ENCODE measurements at places on chromosomes 4 and X. TPM values are rescaled to one million over a fixed set of nuclear protein-coding genes. Genes with fewer than 3 reads are reported as not detected.
A peak's percentile ranks its signal among the peaks of the same experiment; 100 is the strongest.

The ZNF711 gene
- total RNA-seq = 87.8 TPM

- no peak for DNase-seq
Observed at GRCh38 chrX:65976161-65976560, 63.7 kb downstream of the VSIG4 start.

The IL2RG gene
- 0.64 TPM for total RNA-seq

The POF1B gene
- total RNA-seq = 0.09 TPM

GRCh38 chr4:174183259-174183658, 100.2 kb downstream of the FBXO8 start:
- DNase-seq = no peak

DNA sequence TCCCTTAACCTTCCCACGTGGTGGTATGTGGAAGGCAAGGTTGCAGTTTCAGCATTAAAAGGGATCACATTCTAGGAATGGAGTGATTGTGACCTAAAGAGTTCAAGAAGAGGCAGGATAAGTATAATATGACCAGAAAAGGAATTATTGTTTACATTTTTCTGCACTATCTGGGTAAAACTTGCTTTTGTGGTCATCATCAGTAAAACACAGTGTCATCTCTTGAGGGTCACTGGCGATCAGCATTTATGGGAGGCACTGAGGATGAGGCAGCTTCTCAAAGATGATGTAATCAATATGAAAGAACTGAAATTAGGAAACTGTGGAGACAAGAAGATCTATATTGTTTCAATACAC, 88.7 kb downstream of the CFAP299 start:
- DNase-seq = no peak

- no peak for DNase-seq
Observed at GRCh38 chr4:165118256-165118909, 5.7 kb upstream of the TMEM192 start.

- no peak for DNase-seq
Observed at GRCh38 chrX:73876911-73877310, 313.9 kb downstream of the CHIC1 start.

- no peak for DNase-seq
Observed at GRCh38 chrX:20181598-20182329, 40.1 kb upstream of the EIF1AX start.

DNA sequence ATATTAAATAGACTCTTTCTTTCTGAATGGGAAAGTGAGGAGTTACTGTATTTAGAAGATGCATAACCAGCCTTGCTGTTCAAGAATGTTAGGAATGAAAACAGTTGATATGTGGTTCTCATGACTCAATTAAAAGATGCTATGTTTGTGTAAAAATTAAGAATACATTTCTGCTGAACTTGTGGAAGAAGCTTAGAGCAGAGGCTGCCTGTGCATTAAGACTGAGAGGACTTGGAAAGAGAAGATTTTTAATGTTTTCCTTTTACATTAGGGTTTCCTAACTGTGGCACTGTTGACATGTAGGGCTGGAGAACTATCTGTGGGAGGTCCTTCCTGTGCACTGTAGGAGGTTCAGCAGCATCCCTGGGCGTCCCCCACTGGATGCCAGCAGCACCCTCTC, 137.7 kb downstream of the GPR143 start:
- no peak for DNase-seq

The MTNR1A gene
- total RNA-seq = 1.8 TPM

The CPLX1 gene
- total RNA-seq = 3.4 TPM

The GAGE1 gene
- total RNA-seq = not detected

DNA sequence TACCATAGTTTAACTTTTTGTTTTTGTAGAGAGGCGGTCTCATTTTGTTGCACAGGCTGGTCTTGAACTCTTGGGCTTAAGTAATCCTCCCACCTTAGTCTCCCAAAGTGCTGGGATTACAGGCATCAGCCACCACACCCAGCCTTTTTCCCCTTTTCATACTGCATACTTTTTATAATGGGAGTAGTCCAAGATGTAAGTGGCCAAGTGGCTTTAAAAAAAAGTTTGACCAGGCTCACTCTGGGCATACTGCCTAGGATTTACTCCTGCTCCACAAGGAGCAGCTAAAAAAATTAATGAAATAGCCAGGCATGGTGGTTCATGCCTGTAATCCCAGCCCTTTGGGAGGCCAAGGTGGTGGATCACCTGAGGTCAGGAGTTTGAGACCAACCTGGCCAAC, 6.0 kb downstream of the GRSF1 start:
- no peak for DNase-seq

- DNase-seq = no peak
Observed at GRCh38 chrX:19753368-19753767, 134.0 kb downstream of the SH3KBP1 start.

The CXorf65 gene
- total RNA-seq = not detected

The ATP11C gene
- total RNA-seq = 42.3 TPM

DNA sequence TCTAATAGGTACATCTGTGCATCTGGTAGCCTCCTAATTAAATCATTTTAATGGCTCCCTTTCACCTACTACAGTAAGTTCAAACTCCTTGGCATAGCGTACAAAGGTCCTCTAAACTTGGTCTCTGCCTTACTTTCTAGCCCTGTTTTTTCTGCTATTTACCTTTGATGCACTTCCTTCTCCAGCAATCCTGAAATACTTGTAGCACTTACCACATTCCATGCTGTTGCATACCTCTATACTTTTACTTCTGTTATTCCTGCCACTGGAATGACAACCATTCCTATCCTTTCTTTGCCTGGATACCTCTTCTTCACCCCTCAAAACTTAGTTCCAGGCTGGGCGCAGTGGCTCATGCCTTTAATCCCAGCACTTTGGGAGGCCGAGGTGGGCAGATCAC, 56.6 kb upstream of the LHFPL1 start:
- DNase-seq = no peak

GRCh38 chr4:74415602-74416300, 29.2 kb upstream of the AREG start:
- no peak for DNase-seq

- DNase-seq = no peak
Observed at GRCh38 chrX:96692454-96692853, 7.8 kb downstream of the DIAPH2 start.

The TENM3 gene
- 163 TPM for total RNA-seq

- no peak for DNase-seq
Observed at GRCh38 chr4:19614171-19614570, 637.5 kb upstream of the SLIT2 start.

DNA sequence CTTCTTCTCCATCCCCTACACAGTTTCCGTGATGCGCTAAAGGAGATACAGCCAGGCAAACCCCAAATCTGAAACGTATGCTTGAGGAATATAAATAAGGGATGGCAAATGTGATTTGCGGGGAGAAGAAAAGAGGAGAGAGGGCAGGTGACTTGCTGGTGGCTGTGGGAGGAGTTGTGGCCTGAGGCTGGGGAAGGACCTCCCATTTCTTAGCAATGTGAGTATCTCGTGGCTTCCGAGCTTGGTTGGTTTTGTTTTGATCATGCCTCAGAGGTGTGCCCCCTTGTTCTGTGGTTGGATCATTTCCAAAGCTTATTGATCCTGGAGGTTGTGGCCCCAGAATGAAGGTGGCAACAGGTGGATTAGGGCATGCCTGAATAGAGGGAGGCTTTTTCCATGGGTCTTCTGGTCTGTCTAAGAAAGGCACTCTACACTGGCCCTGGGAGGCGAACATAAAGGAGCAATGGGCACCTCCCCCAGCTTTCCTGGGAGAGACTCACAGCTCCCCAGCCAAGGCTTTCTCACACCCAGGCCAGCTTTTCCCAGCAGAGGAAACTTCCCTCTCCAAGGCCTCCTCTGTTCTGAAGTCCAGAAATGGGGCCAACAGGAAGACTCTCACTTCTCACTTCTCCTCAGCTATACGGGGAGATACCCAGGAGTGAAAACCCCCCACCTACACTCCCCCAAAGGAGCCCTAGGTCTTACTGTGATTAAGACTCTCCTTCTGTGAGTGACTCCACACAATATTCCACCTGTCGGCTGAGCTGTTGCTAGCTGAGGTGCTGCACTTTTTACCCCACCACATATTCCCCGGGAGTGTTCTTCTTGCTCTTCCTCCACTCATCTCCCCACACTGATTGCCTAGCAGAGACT, 40.0 kb downstream of the C4orf51 start:
- DNase-seq = peak; percentile 32

The BEX4 gene
- total RNA-seq = 54.0 TPM

DNA sequence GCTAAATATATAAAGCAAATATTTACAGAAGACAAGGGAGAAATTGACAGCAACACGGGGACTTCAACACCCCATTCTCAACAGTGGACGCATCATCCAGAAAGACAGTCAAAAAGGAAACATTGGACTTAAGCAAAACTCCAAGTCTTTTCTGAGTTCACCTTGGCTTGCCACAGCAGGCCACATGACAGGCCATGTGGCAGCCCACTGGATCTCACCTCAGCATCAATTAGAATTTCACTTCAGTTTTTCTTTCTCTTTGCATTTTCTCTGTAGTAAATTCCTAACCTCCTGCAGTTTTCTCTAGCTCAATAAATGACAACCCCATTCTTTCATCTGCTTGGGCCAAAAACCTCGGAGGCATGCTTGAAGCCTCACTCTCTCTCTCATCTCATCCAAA, 12.4 kb downstream of the SMIM9 start:
- DNase-seq = no peak

The GIMD1 gene
- total RNA-seq = not detected

DNA sequence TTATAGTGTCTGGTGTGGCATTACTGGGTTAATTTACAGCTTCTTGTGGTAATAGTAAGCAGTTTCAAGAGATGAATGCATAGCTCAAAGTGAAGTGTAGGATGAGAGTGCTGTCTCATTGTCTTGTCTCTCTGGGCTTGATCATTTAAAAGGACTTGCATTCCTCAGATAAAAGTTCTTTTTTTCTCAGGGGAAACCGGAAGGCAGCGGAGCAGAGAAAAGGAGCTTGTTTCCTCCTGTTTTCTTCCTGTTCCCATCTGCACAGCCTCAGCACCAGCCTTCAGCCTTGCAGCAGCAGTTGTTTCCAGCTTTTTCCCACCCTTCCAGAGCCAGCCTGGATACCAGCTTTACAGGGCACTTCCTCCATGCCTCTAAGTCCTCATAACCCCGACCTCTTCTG, 61.4 kb upstream of the LGI2 start:
- no peak for DNase-seq

- no peak for DNase-seq
Observed at GRCh38 chrX:56800801-56801200, 71.8 kb downstream of the NBDY start.

GRCh38 chrX:37754516-37754915, 25.3 kb upstream of the CYBB start:
- no peak for DNase-seq

The VSIG4 gene
- total RNA-seq = 16.9 TPM

DNA sequence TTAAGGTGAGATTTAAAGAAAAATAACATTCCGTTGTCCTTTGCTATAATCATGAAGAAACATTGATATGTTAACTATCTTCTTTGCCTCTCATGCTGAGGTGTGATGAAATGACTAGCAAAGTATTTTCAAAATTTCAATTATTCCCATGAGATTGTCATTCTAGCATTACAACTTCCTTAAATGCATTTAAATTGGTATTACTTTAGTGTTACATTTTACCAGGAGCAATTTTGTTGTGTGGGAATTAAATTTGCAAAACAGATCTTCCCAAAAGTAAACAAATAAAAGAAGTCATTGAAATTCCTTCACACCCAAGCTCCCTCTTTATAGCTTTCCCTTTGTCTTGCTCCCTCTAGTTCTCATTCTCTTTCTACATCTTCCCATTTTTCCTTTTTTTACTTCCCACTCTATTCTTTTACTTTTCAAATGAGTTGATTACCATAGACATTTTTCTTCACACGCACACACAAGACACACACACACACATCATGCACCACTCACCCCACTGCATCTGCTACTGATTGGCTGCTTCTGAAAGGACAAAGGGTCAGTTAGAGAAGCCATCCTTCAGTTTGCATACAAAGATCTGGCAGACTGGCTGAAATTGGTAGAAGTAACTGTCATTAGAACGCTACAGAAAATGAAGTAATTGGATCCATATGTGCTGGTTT, 10.0 kb upstream of the APELA start:
- no peak for DNase-seq

DNA sequence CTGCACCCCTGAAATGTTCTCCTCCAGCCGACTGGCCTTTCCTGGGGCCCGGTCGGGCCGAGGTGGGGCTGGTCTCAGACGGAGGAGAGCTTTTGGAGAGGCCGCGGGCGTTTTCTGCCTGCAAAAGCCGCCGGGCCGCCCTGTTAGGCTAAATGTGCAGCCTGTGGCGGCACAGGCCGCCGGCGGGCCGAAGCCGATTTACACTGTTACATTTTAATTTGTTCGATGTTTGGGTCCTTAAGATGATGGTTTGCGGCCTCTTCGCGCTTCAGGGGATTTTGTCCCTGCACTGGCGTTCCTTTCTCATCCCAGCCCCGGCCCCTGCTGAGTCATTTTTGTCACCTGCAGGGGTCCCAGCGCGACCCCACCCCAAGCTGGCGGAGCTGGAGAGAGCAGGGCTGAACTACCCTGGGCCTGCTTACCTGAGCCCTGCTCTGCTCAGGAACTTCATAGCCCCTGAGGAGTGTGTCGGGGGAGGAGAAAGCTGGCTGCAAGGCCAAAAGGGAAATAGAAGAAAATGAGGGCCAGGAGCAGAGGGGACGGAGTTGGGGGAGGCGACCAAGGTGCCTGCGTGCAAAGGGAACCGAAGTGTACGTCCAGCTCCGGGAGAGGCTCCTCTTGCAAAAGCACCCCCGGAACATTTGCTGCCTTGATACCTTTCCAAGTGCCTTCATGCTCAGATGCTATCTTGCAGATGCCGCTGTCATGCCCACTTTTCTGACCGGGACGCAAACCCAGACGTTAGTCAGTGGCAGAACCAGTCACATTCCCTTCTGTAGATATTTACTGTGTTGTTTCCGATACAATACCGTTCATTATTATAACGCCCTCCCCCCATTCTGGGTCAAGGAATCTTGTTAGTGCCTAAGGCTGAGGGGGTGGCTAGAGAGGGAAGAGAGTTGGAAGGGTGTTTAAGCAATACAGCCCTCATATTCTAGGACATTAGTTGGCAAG, 977 bp upstream of the RBBP7 start:
- no peak for DNase-seq

The RAB33A gene
- 13.5 TPM for total RNA-seq

- DNase-seq = no peak
Observed at GRCh38 chr4:153252122-153252521, 47.9 kb downstream of the TRIM2 start.

GRCh38 chr4:123770884-123771283, 374.3 kb downstream of the SPRY1 start:
- no peak for DNase-seq

The CT45A3 gene
- total RNA-seq = not detected

DNA sequence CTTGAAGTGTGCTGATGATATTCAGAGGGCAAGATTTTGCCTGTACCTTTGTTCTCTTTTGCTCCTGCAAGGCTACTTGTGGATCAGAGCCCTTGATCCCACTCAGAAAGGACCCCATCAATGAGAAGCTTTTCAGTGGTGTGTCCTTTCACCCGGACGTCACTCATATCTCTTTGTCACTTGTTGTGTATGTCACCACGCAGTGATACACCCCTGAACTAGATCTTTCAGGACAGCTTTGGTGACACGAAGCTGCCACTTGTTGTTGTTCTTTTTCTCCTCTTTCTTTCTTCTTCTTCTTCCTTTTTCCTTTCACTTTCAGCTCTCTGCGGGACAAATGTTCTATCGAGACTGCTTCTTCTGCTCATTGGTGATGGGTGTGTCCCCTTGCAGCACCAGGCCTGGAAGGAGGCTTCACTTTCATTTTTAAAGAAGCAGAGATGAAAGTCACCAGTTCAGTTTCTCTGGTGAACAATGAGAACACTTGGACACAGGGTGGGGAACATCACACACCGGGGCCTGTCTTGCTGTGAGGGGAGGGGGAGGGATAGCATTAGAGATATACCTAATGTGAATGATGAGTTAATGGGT, 83.6 kb downstream of the NBDY start:
- DNase-seq = no peak

The SLC10A7 gene
- total RNA-seq = 21.1 TPM

The TRAM1L1 gene
- total RNA-seq = 17.2 TPM

The SULT1B1 gene
- 0.64 TPM for total RNA-seq

- no peak for DNase-seq
Observed at GRCh38 chr4:47010912-47011446, 17.6 kb upstream of the GABRA4 start.
